ENCODE measurements at places on chromosomes 13 and 19. TPM values are rescaled to one million over a fixed set of nuclear protein-coding genes. Genes with fewer than 3 reads are reported as not detected.

Gene PLIN5
- 1.2 TPM for total RNA-seq

Gene FAM187B
- total RNA-seq, result not detected

DNA sequence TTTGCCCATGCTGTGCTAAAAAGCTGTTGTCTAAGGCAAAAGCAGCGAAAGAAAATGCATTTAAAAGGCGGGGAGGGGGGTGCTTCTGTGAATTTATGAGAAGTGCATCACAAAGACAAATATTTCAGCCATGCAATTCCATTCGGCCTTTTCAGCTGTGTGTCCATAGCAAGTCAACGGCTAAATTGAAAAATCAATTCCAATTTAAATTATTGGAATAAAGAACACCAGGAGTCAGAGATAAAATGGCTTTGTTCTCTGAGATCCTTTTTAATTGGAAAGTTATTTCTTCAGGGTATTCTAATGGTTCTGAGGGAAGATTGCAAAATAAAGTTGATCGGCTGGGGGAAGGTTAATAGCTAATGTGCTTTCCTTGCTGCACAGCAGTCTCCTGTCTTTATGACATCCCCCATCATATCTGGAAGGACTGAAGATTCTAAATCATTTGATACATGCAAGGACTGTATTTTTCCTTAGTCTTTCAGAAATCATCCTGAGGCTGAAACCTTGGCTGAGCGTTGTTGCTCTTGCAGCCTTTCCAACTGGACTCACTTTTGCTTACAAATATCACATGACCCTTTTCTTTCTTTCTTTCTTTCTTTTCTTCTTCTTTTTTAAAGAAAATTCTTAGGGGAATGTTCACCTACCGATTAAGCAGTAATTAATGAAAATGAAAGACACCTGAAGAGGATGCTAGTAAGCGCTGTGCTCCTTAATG, 647.1 kb downstream of the DACH1 start:
- H3K36me3 ChIP-seq, result no peaks in the 10 kb centered on the region
- no peaks in the 10 kb centered on the region for H3K27me3 ChIP-seq
- peaks cover 16% of the 10 kb centered on the region for H3K4me1 ChIP-seq
- no peak overlapping the region for H3K4me3 ChIP-seq

DNA sequence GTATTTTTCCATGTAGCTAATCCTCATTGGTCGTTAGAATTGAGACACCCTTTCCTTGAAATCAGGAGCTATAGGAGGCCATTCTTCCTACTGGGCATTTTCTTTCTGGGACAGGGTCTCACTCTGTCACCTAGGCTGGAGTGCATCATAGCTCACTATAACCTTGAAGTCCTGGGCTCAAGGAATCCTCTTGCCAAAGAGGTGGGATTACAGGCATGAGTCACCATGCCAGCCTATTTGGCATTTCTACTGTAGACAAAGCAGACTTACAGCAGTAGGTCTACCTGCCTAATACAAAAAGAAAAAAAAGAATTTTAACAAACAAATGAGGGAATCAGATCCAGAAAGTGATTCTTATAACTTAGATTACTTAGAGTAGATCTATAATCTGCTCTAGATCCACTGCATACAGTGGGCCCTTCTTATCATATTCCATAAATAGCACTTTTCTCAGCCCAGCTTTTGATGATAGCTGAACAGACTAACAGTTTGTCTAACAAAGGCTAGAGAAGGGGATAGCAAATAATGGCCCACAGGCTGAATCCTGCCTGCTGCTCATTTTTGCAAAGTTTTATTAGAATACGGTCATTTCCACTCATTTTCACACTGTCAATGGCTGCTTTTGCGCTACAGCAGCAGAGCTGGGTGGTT, 36.7 kb upstream of the USPL1 start:
- no peaks in the 10 kb centered on the region for H3K36me3 ChIP-seq
- DNase-seq, result no peak
- H3K4me3 ChIP-seq, result no peak overlapping the region
- no peaks in the 10 kb centered on the region for H3K27me3 ChIP-seq

DNA sequence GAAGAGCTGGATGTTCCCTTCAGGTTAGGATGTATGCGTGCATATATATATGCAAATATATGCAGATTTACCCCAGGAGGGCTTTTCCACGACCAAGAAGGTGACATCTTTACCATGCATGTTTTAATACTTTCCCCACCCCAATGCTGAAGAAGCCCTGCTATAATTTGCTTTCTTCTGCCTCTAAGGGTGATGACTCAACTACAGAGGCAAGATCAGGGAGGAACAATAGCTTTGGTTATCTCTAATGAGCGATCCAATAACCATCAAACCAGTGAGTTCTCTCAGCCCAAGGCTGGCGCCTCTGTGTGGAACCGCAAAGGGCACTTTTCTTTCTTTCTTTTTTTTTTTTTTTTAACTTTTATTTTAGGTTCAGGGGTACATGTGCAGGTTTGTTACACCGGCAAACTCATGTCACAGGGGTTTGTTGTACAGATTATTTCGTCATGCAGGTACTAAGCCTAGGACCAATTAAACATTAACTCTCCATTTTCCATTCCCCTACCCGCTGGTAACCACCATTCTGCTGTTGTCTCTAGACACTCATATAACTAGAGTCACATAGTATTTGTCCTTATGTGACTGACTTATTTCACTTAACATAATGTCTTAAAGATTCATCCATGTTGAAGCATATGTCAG, 25.7 kb upstream of the UBE2L5 start:
- no peak for DNase-seq
- no peaks in the 10 kb centered on the region for H3K36me3 ChIP-seq
- H3K27me3 ChIP-seq, result no peaks in the 10 kb centered on the region
- no peak overlapping the region for H3K4me3 ChIP-seq
- H3K4me1 ChIP-seq, result no peaks in the 10 kb centered on the region

DNA sequence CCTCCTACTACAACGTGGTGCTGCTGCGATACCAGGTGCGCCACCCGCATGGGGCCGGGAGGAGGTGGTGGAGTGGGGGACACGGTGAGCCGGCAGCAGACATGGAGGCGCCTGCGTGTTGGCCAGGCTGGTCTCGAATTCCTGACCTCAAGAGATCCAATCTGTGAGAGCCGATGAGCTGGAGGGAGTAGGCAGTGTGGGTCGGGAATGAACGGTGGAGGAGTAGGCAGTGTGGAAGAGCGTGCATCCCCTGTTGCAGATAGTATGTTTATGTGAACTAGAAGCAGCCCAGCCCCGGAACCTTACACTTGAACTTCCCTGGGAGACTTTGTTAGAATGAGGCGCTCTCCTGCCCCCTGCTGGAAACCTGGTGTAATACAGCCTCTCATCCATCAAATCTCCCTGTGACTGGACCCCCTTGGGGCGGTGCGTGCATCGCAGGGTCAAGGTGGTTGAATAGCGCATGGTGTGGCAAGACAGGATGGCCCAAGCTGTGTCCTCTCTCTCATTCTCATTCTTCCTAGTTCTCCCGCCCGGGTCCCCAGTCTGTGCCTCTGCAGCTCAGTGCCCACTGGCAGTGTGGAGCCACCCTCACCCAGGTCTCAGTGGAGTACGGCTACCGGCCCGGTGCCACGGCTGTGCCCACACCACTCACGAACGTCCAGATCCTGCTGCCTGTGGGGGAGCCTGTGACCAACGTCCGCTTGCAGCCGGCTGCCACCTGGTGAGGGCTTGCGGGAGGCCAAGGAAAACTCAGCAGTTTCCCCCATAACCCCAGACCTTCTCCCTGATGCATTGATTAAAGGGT, 10.5 kb upstream of the B3GNT3 start:
- no peak overlapping the region for H3K4me3 ChIP-seq
- DNase-seq, result peak; percentile 59
- H3K36me3 ChIP-seq, result no peaks in the 10 kb centered on the region
- H3K4me1 ChIP-seq, result no peaks in the 10 kb centered on the region
- H3K27ac ChIP-seq, result no peak overlapping the region

- DNase-seq, result no peak
- H3K27ac ChIP-seq, result no peak overlapping the region
- no peaks in the 10 kb centered on the region for H3K36me3 ChIP-seq
Measured at GRCh38 chr13:30692113-30692512, 43.2 kb upstream of the ALOX5AP start.

DNA sequence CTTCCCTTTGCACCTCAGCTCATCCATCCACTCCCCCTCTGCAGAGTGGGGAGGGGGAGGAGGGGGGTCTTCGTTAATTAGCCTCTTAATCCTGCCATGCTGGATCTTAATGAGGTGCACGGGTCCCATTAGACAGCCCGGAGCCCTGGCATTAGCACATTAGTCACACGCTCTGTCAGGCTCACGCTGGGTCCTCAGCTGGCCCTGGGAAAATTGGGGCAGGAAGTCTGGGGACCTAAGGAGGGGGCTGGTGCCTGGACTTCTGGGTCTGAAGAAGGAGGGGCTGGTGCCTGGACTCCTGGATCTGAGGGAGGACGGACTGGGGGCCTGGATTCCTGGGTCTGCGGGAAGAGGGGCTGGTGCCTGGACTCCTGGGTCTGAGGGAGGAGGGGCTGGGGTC, 444 bp upstream of the NCCRP1 start:
- peak overlapping the region; percentile 46 for H3K4me3 ChIP-seq
- peaks cover 45% of the 10 kb centered on the region for H3K27me3 ChIP-seq
- peaks cover 6% of the 10 kb centered on the region for H3K4me1 ChIP-seq

- peaks cover 11% of the 10 kb centered on the region for H3K4me1 ChIP-seq
- H3K27ac ChIP-seq, result no peak overlapping the region
- peak overlapping the region; percentile 33 for H3K4me3 ChIP-seq
- peak; percentile 83 for DNase-seq
- H3K36me3 ChIP-seq, result no peaks in the 10 kb centered on the region
Measured at GRCh38 chr13:101919541-101920181, 467.2 kb downstream of the ITGBL1 start.

GRCh38 chr13:65882810-65883209, 1347.3 kb downstream of the PCDH9 start:
- no peak for DNase-seq
- H3K4me3 ChIP-seq, result no peak overlapping the region
- H3K27ac ChIP-seq, result no peak overlapping the region
- no peaks in the 10 kb centered on the region for H3K4me1 ChIP-seq
